ENCODE measurements at places on chromosomes 3 and 15.
A peak's percentile ranks its signal among the peaks of the same experiment; 100 is the strongest.

GRCh38 chr3:90184861-90185260 is 1077.4 kb downstream of the EPHA3 start:
- no peak for DNase-seq

- no peak for DNase-seq
Observed at GRCh38 chr15:75112278-75112847, 89.0 kb downstream of the PPCDC start.

GRCh38 chr15:49686599-49686998 is 65.8 kb downstream of the DTWD1 start:
- DNase-seq: no peak

GRCh38 chr15:100727291-100727851 is 125.0 kb downstream of the ASB7 start:
- no peak for DNase-seq

DNA sequence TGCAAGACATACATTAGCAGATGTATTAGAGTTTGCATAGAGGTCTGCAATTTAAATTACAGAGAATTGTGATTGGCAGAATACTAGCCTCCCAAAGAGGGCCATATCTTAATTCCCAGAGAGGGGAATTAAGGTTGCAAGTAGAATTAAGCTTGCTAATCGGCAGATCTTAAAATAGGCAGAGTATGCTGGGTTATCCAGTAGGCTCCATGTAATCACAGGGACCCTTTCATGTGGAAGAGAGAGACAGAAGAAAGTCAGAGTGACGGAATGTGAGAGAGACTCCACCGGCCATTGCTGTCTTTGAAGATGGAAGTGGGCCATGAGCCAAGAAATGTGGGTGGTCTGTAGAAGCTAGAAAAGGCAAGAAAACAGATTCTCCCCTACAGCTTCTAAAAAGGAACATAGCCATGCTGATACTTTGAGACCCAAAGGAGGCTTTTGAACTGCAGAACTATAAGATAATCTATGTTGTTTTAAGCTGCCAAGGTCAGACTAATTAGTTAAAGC is 38.8 kb downstream of the IMPG2 start:
- no peak for DNase-seq

- no peak for DNase-seq
Observed at GRCh38 chr15:34275721-34276120, 50.9 kb downstream of the EMC4 start.

DNA sequence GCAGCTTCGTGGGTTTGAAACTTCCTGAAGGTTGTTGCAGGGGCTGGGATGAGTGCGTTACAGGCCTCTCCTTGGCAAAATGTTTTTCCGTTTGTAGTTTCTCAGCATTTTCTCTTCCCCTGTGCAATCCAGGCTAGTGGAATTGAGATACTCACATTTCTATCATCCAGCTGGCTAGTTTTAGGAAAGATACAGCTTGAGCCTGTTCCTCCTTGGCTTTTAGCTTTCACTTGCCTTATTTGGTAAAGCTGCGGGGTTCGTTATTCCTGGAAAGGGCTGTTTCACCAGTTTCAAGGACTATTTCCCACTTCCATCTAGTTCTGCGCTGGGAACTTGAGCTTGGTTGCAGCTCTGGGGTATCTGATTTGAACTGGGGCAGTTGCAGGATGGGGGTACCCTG is 90.3 kb downstream of the ITPR1 start:
- no peak for DNase-seq

DNA sequence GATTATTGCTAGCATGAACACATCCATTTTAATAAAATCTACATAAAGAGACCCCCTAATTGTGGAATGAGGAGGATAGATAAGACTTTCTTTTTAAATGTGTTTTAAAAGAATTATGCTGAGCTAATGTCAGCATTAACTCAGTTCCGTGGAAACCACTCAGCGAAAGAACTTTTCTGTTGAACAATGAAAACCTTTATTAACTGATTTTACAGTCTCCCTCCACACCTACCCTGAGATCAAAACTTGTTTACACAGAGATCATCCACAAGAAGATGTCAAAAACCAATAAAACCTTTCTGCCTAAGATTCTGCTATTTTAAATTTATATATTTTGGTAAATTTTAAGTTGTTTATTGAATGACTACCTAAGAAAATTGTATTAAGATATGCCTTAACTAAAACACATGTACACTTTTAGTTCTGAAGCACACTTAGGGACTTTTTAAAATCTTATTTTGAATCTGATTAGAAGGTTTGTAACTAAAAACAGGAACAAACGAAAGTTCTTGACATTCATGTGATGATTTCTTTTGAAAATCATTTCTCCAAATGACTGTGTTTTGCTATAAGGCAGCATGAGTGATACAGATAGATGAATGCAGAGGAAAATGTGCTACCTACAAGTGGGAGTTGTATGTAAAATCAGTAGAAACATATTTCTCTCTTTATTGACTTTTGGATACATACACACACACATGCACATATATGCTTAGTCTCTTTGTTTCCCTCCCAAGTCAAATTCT is 369.0 kb downstream of the UNC13C start:
- no peak for DNase-seq

DNA sequence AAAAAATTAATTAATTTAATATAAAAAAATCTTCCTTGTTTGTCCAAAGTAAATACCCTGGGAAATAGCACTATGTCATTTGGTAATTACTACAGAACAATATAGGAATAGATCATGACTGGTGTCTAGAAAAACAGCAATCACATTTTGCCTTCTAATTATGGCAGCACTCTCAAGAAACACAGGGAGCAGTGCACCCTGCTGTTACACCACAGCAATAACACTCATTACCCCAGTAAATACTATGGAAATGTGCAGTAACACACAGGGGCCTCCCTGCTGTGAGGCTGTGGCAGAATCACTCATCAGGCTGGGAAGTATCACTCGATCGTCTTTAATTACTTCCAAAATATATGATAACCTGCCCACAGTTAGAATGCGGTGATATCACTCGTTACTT is 646.0 kb downstream of the TUSC7 start:
- no peak for DNase-seq

GRCh38 chr3:172202797-172203196 is 163.4 kb downstream of the FNDC3B start:
- DNase-seq: no peak

- DNase-seq: no peak
Observed at GRCh38 chr3:138786788-138787271, 47.9 kb downstream of the PIK3CB start.

DNA sequence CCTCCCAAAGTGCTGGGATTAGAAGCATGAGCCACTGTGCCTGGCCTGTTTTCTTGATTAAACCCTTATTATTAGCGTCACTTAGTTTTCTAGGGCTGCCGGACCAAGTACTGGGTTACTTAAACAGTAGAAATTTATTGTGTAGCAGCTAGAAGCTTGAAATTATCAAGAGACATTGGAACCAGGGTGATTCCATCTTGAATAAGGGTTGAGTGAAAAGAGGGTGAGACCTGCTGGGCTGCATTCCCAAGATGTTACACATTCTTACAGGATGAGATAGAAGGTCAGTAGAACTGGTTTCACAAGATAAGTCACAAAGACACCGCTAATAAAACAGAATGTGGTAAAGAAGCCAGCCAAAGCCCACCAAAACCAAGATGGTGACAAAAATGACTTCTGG is 18.6 kb upstream of the FSTL1 start:
- DNase-seq: no peak

DNA sequence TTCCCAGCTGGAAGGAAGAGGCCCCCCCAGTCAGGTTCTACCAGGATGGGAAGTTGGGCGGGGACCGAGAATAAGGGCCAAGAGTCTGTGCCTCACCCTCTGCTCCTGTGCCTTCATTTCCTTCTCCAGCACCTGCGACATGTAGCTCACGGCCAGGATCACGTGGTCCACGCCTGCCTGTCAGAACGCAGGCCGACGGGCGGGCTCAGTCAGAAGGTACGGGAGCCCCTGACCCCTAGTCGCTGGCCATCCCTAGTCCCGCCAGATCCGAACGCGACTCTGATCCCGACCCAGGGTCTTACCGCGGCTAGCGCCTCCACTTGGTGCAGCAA is 489 bp downstream of the GMPPB start:
- DNase-seq: no peak

DNA sequence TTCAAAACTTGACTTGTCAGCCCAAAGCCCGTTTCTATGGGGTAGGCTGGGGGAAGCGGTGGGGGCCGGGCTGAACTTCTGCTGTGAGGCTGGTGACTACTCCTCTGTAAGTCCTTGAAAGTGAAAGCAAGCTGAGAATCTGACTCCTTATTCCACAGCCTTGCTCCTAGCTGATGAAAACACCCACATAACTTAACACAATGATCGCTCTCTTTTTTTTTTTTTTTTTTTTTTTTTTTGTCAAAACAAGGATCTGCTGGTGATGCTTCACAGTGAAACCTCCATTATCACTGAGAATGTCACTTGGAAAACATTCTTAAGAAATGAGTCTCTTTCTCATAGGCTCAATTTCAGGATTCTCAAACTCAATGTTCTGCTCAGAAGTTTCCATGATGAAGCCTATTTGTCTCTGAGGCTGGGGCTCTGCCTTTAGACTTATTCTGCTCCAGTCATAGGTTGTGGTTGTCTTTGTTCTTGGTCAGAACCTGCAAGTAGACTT is 31.4 kb upstream of the TKT start:
- no peak for DNase-seq

DNA sequence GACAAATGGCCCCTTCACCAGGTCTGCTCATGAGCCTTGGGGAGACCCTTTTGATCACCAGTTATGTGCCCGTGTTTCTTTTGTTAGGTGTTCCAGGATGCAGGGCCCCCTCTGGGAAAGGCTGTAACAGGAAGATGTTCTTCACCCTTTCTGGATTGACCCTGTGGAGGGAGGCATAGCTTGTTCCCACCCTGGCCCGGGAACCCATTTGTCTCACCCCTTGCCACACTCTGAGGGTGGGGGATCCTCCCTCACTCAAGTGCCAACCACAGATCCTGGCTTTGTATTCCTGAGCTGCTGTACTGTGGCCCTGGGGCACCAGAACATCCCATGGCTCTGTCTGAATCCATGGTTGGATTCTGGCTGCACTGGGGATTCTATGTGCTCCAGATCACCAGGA is 18.9 kb downstream of the IL16 start:
- no peak for DNase-seq

- DNase-seq: no peak
Observed at GRCh38 chr3:134459562-134459961, 26.2 kb downstream of the ANAPC13 start.

DNA sequence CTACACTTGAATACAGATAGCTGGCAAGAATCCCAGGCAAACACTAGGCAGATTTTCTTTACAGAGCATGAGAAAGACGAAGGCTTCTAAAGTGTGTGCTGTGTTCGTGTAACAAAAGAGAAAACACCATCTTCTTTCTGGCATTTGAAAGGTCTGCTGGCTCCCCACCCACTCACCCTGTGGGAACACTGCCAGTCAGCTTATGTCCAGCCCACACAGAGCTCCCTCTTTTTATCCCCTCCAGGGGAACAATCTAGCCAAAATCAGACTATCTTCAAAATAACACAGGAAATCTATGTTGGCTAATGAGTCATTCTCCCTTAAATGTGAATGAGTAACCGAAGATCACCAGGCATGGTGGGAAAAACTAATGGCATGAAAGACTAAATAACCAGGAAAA is 45.6 kb upstream of the PAQR5 start:
- DNase-seq: peak; percentile 51

DNA sequence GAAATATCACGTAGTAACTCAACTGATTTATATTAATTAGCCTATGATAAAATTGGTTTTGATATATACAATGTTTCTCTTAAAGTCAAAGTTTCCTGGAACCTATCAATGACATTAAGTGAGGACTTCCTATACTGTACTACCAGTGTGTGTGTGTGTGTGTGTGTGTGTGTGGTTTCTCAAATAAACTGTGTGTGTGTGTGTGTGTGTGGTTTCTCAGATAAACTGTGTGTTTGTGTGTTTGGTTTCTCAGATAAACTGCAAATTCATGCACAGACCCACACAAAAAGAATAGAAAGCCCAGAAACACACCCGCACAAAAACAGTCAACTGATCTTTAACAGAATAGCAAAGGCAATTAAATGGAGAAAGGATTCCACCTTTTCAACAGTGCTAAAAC is 14.5 kb upstream of the WDR5B start:
- DNase-seq: no peak

GRCh38 chr3:150082898-150083654 is 112.4 kb upstream of the PFN2 start:
- DNase-seq: no peak

GRCh38 chr3:40337136-40338108 is 27.9 kb downstream of the EIF1B start:
- no peak for DNase-seq

Measured in brain pericyte (primary cell).